Aorta (tissue), 5 donors: ENCODE measurements at places on chromosomes 2 and 18.

GRCh38 chr2:241228860-241229516, 40.5 kb downstream of the ANO7 start:
- DNase-seq = peak; percentile 66

DNA sequence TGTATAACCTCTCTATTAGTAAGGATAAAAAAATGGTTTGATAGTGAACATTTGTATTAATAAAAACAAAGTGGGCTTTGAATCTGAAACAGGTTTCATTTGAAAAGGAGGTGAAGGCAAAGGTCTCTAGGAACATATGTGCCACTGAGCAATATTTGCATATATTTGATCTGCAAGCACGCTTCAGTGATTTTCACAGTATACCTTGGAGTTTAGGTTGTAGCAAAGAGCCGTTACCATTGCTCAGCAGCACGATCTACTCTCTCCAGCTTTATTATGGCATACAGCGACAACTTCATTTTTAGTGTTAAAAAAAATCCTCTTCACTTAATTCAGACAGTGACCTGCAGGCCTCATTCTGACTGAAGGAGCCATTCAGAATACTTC, 75.8 kb upstream of the ZEB2 start:
- DNase-seq = no peak

DNA sequence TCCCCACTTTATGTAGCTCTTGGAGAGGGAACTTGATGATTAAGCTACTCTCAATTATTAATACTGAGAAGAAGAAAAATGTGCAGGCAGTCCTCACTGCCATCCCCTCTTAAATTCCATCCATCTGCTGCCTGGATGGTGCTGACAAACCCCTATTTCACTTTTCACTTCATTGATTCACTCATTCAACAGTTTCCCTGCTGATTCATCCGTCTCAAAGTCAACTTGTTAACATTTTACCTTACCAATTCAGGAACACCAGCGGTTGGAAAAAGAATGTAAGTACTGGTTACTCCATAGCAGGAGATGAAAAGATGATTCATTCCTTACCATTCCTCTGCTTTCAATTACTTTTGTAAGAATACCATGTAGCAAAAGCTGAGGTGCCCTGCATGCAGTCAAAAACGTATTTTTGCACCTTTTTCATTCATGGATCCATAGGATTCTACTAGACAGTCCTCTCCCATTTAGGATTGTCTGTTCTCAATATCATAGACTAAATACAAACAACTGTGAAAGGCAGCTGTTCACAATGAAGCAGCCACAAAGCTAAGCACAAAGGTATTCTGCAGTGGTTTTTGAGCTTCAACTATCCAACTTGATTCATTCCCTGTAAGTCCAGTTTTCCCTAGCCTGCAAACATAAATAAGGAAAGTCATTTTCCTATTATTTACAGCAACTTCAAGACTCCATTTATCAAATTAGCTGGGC, 262.0 kb downstream of the MREG start:
- no peak for DNase-seq

- no peak for DNase-seq
These were observed 18.0 kb downstream of the TBR1 start for GRCh38 chr2:161434118-161434517.

- no peak for DNase-seq
These were observed 66.8 kb downstream of the ZNF236 start for GRCh38 chr18:76889091-76889699.

DNA sequence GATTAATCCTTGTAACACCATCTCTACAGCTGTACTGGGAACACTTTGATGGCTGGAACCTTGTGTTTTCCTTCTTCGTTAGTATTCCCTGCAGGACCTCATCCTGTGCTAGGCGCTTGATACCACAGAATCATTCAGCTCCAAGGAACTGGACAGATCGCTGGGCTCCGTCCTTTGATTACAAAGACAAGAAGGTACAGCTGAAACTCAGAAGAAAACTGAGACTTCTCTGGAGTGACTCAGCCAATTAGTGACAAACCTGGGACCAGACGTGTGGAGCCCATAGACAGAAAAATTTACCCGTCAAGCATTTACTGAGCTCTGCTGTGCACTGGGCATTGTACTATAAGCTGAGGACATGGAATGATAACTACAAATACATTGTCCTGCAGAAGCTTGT, 67.3 kb downstream of the NCKAP5 start:
- no peak for DNase-seq

DNA sequence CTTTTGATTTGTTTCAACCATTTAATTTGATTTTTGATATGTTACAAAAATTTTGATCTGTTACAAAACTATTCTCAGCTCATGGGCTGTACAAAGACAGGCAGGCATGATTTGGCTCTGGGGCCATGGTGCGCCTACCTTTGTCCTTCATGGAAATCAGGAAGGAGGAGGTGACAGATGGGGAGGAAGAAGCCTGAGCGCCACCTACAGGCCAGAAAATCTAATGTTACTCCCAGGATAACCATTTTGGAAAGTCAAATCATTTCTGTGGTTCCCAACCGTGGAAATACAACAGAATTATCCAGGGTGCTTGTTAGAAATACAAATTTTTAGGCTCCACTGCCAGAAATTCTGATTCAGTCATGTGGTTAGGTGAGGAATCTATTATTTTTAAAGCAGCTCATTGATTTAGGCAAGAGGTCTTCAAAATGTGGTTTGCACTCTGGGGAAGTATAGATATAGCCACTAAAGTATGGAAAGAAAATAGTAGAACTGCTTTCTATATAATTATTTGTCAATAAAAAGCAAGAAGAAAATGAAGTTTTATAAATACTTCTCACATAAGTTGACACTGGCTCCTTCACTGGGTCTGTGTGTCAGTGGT, 93.9 kb downstream of the EVA1A start:
- no peak for DNase-seq

DNA sequence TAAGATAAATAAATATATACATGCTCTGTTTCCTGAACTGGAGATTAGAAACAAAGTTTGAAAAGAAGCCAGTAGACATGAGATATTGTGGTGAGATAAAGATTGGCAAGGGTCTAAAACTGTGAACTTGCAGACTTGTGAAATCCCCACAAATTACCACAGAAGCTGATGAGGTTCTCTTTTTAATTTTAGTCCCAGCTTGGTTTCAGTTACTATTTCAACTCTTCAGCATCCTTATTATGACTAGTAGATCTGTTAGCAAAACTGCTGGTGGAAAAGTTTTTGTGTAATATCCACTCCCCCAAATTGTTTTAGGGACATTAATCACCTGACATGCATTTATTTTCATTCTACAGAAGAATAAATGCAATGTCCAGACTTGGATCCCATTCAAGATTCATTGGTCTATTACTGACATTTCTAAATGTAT, 20.8 kb downstream of the RASGRP3 start:
- no peak for DNase-seq

DNA sequence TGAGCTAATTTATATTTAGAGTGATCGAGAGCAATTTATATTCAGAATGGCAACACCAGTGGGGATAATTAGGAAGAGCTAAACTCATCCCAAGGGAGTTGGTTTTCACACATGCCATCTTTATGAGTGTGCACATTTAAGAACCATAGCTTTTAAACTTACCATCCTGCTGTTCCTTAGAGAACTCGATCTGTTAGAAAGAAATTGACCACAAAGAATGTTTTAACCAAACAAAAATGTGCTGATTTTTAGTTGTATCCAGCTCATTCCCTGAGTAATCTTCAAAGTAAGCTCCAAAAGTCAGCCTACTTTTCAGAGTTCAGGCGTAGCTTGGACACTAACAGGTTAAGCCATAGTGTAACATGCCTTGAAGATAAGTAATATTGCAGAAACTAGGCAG, 12.6 kb downstream of the MYL1 start:
- DNase-seq = no peak

- DNase-seq = no peak
These were observed 99.6 kb downstream of the KCNF1 start for GRCh38 chr2:11011359-11011758.

DNA sequence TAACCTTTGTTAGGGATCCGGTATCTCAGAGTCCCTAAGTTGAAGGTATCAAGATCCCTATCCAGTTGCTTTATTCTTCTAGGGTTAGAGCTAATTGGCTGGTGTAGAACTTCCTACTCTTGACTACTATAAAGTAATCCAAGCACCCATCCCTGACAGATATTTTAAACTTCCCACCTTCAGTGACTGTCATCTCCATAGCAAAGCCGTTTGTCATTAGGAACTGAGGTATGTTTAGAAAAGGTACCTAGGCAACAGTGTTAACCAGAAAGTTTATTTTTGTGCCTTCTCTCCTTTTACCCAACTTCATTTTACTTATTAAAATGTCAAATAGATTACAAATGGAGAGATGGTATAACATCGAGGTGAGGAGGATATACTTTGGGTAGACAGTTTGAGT, 4.5 kb downstream of the FAM117B start:
- no peak for DNase-seq

- DNase-seq = no peak
These were observed 213.8 kb downstream of the SH3BP4 start for GRCh38 chr2:235165631-235166030.

DNA sequence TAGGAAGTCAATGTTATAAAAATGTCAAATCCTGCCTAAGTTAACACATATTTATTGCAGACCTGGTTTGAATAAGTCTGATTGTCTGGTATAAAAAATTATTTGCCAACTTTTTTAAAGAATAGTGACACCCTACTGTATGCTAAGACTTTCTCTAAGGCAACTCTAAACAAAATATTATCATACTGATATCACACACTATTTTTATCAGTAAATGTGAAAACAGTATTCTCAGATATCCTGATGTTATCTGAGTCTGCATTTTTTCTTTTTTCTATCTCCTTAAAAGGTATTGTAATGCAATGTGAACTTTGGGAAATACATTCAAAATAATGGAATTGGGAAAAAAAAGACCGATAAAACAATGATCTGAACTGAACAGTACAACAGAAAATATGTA, 127.1 kb downstream of the DOCK10 start:
- no peak for DNase-seq

DNA sequence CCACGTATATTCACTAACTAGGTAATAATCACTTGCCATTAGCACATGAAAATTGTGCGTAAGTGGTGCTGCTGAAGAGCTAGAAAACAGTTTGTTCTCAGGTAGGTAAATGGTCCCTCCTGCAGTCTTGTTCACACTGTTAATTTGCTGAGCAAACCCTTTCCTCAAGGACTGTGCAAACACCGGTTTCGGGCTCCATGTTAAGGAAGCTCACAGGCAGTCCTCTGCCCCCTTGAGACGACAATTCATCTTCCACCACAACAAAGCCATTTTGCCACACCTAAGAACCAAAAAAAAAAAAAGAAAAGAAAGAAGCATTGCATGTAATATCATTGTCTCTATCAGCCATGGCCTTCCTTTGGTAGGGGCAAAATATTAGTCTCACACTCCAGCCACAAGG, 193.9 kb downstream of the BCL11A start:
- DNase-seq = no peak

GRCh38 chr18:29439398-29439797, 1262.5 kb upstream of the CDH2 start:
- no peak for DNase-seq

DNA sequence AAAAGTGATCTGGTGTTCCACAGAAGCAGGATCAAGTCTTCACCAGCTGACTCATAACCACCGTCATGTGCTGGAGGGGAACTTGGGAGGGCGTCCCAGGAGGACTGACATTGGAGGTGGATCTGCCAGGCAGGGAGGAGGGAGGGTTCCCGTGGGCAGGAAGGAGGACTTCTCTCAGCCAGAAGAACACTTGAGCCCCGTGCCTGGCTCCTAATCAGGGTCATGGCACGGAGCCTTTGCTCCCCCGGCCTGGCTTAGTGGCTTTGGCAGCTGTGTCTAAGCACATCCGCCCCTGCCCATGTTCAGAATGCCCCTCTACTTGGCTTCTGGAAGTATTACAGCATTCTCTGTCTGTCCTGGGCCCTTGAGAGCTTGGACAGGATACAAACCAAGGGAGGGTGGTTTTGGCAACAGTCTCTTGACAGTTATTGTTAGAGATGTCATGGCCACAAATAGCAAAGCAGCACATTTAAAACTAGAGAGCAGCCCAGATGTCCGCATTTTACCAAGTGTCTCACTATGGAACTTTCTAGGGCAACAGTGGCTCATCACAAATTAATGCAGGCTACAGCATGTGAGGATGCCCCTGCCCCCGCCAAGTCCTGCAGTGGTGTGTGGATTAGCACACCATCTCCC, 11.5 kb downstream of the PPP1R7 start:
- DNase-seq = peak; percentile 89

DNA sequence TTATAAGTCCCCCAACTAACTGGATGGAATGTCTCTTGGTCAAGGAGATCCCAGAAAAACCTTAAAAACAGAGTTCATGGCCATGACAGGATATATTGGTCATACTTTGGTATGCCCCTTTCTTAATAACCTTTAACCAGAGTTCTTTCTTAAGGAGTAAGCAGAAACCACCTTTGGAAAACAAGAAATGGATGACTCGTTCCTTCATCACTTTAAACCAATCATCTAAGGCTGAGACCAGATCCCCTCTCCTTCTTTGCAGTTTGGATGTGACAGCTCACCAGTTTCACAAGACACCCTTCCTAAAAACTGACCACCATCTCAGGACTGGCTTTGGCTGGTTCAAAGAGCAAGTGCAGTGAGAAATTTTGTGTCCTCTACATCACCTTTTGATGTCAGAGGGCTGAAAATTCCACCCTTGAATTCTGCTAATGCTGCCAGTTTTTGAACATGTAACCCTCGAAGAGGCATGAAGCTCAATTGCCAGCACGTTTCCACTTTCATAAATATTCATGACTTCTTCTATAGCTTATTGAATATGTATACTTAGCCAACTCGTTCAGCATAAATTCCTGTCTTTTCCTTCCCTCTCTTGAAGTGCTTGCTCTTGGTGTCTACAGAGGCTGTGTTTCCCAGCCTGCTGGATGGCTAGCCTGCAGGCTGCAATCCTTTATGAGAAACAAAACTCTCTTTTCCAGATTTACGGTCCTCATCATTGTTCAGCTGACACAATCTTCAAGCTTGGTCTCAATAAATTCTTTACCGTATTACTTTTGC, 1323.5 kb upstream of the TMEFF2 start:
- no peak for DNase-seq

DNA sequence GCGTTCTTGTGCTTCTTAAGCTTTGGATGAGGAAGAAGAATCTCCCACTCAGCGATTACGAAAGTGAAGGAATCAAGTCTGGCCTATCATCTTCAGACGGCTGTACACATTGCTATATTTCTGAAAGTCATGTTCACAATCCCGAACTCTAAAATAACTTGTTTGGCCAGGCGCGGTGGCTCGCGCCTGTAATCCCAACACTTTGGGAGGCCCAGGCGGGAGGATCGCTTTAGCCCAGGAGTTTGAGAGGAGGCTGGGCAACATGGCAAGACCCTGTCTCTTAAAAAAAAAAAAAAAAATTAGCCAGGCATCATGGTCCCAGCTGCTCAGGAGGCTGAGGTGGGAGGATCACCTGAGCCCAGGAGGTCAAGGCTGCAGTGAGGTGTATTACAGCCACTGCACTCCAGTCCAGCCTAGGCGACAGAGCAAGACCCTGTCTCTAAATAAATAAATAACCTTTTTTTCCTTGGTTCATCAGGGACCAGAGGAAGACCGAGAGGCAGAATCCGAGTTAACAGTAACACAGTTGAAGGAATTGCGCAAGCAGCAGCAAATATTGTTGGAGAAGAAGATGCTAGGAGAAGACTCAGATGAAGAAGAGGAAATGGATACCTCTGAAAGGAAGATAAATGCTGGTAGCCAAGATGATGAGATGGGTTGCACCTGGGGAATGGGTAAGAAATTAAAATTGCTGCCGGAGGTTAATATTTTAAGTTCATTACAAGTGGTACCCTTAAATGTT, 1.1 kb downstream of the SLC4A1AP start:
- no peak for DNase-seq

- DNase-seq = no peak
These were observed 164.4 kb downstream of the TMEFF2 start for GRCh38 chr2:192030289-192030688.
